Breast epithelium (tissue), 4 donors: ENCODE measurements at places on chromosomes 3 and 15.

- no peak for DNase-seq
Measured at GRCh38 chr3:130662501-130662996, 84.1 kb downstream of the PIK3R4 start.

DNA sequence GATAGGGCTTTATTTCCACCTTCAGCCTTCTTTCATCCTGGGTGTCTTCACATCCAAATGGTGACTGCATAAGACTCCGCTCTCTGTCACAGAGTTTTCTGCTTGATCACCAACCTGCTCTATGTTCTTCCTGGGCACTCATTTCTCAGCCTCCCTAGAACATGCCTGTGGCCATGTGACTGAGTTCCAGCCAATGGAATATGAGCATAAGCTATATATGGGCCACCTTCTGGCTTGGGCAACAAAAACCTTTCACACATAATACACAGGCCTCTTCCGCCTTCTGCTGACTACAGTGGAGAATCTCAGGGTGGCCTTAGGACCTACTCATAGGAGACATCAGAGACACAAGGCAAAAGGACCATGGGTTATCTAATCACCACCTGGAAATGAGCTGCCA is 51.2 kb upstream of the MED12L start:
- DNase-seq, result no peak

DNA sequence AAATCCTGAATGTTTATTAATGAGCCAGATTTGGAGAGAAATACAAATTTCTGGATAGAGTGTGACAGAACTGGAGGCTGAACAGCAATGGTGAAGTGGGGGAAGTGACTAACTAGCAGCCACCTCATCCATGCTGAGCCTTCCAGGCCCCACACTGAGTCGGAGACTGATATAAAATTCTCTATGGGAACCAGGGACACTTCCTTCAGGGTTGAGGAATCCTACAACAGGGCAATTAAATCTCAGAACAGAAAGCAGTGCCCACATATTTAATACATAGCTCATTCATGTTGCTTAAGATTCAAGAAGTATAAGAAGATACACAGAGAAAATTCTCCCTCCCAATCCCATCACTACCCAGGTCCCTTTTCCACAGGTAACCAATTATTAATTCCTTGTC is 49.3 kb downstream of the HACD2 start:
- DNase-seq, result no peak

GRCh38 chr3:122356402-122356801 is 26.6 kb downstream of the MIX23 start:
- DNase-seq, result peak; percentile 27

GRCh38 chr3:152621967-152622810 is 212.7 kb upstream of the P2RY1 start:
- no peak for DNase-seq

- no peak for DNase-seq
Measured at GRCh38 chr15:49624056-49624455, 3.2 kb downstream of the DTWD1 start.

DNA sequence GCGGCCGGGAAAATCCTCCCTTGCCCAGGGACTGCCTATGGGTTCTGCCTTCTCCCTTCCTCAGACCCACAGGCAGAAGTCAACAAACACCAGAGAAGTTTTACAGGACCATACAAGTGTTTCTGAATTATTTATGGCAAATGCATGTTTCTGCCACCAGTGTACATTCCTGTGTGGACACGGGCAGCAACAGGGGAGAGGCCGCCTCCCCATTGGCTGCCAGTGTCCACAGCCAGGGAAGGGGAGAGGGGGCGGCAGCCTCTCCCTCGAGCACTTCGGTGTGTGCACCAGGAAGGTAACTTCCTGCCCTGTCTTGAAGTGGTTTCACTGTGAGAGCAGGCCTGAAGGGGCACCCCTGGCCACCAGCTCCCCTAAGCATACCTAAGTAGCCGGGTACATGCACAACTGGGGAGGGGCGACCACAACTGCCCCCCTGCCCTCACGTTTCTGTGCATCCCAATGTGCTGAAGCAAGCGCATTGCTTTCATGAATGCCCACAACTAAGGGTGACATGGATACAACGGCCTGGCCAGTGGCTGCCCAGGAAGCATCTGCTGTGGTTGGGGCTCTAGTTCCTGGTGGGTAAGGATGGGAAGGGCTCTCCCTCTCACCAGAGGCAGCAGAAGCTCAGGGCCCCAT is 14.8 kb upstream of the SHISA5 start:
- DNase-seq, result no peak

- DNase-seq, result no peak
Measured at GRCh38 chr15:45121020-45121419, 6.9 kb downstream of the DUOXA2 start.

- DNase-seq, result no peak
Measured at GRCh38 chr3:52310861-52311575, 5.1 kb upstream of the DNAH1 start.

GRCh38 chr3:134846911-134847317 is 51.9 kb downstream of the EPHB1 start:
- no peak for DNase-seq

DNA sequence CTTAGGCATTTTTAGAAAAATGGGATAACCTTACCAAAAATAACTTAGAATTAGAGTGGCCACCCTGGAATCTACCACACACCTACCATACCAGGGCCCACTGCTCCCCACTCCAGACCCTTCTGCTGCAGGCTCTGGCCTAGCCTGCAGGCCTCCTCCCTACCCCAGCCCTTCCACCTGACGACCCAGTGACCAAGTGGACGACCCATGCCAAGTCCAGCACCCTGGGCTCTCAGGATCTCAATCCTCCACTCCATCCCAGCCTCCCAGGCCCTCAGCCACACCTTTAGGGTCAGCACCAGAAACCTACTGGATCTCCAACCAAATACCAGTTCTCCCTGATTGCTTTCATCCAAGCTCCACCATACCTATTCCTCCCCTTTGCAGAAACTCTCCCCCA is 145.8 kb downstream of the TPRA1 start:
- no peak for DNase-seq

GRCh38 chr3:100073714-100074307 is 40.5 kb downstream of the FILIP1L start:
- DNase-seq, result no peak

GRCh38 chr15:29331669-29332068 is 62.0 kb upstream of the NSMCE3 start:
- DNase-seq, result no peak

DNA sequence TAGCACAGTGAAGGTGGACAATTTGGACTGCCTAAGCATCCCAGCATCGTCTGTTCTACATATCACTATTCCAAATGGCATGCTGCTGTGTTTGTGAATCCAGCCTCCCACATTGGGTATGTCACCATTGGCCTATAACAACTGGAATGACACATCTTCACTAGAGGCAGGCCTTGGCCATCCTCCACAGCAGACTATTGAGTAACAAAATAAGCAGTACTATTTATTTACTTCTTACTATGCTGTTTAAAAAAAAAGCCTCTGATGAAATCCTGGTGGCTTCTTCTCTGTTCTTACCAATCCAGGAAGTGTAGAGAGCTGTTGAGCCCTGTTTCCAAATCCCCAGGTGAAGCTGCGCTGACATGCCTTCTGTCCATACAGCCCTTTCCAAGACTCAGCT is 30.6 kb upstream of the CERS3 start:
- DNase-seq, result no peak

DNA sequence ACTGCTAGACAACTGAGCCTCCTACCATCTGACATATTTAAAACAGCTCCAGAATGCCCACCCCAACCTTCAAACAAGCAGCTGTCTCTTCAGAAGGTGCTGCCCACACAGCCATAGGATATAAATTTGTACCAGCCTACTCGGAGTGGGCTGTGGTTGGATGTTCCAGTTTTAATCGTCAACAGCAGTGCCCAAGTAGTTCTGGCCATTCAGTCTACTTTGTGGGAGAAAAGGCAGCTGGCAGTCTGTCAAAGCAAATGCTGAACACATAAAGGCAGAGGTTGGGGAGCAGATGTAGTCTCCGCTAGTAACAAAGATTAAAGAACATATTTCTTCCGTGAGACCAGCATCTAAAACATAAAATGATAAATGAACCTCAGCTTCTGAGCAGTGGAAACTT is 15.9 kb upstream of the ERC2 start:
- no peak for DNase-seq

DNA sequence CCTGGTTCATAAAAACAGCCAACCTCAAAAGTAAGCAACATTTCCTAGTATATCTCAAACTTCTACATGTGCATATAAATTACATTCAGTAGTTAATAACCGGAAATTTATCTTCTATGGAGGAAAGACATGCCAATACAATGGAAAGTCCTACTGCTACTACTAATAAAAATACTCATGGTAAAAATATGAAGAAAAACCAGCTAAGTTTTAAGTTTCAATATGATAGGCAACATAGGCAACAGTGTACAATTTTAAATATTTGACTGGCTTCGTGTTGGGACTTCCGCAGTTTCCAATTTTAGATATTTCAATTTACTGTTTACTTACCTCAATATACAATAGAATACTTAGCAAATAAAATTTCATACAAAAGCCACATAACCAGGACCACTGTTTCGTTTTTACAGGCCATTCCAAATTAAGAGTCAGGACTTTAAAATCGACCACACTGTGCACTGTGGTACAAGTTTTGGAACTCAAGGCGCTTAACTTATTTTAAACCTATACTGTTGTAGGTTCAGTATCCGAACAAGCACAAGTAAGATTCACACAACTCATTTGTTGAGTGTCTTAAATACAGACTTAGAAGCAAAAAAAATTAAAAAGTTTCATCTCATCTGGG is 2.9 kb downstream of the NAA50 start:
- DNase-seq, result no peak

DNA sequence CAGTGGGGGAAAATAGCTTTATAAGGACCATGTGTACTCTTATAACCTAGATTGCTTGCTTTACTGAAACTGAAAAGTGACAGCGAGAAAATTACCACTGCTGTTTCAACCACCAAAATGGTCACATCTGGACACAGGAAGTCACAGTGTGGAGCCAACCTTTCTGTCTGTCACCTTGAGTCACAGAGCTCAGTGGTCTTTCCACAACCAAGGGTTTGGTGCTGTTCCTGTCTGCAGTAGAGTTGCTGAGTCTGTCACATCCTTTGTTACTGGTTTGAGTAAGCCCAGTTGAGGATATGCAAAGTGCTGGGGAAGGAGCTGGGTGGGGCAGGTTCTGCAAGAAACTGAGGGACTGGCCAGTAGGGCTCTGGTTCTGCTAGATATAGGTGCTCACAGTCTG is 139.1 kb upstream of the EIF1B start:
- no peak for DNase-seq

GRCh38 chr15:40082195-40082883 is 26.3 kb downstream of the BMF start:
- DNase-seq, result no peak

DNA sequence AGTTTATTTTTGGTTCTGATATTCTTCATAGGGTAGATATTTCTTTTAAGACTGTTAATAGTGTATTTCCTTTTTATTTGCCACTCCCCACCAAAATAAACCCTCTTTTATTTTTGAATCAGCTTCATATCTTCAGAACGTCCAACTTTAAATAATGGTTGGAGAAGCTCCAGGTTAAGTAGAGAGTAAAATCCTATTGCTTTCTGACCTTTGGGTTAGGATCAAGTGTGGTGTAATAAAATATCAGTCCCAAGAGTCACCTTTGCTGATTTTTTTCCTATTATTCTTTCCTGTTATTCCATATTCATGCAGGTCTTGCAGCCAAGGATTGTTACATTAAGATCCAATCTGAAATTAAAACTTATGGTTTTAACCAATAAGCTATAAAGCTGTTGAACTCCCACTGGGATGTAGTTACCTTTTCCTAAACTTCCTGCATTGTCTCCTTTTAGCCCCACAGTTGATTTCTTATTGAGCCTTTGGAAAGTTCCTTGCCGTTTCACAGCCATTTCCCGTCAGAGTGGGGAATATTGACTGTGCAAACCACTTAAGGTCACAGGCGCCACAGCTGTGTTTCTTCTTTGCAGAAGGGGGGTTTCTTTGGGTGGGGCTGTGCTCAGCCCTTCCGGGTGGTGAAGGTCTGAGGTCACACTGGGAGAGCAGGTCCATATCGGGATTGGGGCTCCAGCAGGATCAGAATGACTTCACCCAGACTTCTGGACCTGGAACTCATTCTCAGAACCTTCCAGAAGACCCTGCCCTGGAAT is 287.3 kb upstream of the CTDSPL start:
- DNase-seq, result no peak

- no peak for DNase-seq
Measured at GRCh38 chr15:91022832-91023129, 387 bp upstream of the VPS33B start.

GRCh38 chr15:75177360-75178071 is 24.2 kb upstream of the C15orf39 start:
- DNase-seq, result no peak

DNA sequence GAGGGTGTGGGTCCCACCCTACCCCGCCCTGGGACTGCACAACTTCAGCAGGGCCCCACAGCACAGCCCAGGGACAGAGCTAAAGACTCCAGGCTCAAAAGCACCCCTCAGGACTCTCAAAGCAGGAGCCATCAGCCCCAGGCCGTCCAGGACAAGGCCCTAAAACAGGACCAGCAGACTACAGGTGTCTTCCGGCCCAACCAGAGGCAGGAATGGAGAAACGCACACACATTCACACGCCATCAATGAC is 26.1 kb downstream of the ATRIP start:
- DNase-seq, result no peak

- no peak for DNase-seq
Measured at GRCh38 chr3:151318991-151319390, 2.4 kb upstream of the GPR87 start.

DNA sequence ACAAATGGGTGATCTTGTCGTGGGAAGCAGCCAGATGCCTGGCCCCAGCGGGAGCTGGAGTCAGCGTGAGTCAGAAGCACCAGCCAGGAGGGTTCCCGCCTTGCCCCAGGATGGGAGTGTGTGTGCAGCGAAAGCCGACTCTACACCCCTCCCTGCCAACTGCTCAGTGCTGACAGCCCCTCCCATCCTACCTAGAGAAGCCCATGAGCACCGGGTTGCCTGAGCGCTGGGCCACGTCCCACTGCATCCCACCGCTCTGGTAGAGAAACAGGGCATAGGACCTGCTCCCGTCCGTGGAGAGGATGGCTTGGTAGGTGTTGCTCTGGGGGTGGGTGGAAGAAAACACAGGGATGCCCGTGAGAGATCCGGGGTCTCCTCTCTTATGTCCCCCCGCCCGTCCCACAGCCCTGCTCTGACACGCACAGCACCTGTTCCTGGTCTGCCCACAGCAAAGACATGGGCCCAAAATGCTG is 42.9 kb downstream of the MUC4 start:
- DNase-seq, result peak; percentile 34

DNA sequence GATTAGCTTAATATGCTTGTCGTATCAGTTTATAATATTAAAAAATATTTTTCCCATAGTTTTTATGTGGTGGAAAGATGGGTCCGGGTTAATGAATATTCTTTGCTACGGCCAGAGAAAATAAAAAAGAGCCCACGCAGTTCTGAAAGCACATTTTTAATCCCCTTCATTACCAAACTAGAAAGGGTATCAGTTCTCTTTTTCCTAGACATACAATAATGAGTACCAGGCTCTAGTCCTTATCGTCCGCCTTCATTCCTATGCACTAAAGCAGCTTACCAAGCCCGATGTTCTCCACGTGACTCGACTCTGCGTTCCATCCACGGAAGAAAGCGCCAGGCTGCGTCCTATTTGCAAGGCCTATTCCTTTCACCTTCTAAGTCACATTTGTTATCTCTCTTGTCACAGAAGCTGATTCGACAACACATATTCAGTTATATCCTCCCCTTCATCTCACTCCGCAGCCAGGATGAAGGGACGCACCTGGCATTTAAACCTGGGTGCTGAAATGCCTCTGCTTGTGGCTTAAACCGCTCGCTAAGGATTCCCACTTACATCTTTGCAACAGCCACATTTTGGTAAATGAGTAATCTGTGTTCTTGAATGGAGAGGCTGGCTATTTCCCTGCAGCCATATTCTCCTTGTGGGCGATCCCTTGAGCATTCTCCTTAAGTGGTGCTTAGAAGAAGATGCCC is 257.0 kb downstream of the CD47 start:
- no peak for DNase-seq

- DNase-seq, result no peak
Measured at GRCh38 chr15:61811952-61812351, 248.3 kb downstream of the VPS13C start.
